Activated CD8-positive, alpha-beta memory T cell treated with anti-CD3 and anti-CD28 coated beads for 1 hour (primary cell): ENCODE measurements at places on chromosomes 7 and 10.

DNA sequence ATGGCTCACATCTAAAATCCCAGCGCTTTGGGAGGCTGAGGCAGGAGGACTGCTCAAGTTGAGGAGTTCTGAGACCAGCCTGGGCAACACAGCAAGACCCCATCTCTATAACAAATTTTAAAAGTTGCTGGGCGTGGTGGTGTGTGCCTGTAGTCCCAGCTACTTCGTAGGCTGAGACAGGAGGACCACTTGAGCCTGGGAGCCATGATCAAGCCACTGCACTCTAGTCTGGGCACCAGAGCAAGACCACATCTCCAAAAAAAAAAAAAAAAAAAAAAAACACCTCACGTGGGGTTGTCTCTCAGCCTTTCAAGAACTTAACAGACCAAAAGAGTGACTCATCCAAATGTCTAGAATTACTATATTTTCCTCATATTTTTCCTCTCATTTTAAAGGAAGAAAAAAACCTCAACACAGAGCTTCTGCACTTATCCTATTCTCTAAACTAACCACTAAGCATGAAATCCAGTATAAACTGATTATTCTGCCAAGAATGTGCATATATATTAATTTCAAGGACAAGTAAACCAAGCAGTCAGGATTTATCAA is 46.3 kb downstream of the CUL2 start:
- DNase-seq, result no peak

GRCh38 chr7:79091661-79092060 is 361.8 kb downstream of the MAGI2 start:
- no peak for DNase-seq

DNA sequence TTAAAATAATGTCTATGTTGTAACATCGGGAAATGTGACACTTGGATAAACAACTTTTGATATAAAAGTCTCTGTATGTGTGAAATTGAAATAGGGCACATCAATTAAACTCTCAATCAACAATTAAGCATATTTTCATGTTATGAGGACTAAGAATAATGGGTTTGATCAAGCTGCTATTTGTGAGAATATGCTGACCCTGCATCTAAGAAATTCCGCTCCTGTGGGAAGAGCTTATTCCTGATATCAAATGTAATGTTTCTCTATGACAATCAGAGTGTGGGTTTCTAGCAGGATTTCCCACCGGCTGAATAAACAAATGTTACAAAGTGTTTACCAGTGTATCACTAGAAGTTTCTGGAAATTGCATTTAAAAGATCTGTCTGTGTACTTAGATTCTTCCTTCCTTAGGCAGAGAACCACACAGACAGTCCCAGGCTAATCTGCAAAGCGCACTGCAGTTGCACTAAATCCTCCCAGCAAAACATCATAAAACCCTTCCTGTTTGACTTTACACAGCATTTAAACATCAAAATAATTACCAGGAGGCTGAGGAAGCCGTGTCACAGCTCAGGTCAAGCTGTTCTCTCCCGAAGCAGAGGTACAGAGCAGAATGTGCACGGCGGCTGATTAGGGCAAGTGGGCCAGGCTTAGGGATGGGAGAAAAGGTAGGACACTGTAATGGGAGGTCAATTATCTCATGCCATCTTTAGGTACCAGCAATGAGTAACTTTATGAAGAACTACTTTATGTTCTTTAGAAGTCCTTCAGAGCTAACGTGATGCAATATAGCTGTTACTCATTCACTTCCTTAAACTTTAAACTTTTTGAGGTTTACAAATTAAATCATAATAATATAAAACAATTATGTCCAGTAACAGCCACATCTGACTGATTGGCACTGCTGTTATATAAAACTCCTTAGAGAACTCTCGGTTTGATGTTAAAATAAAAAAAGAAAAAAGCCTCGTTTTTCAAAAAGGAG is 109.1 kb upstream of the CTTNBP2 start:
- no peak for DNase-seq

GRCh38 chr7:50356212-50356944 is 51.9 kb downstream of the IKZF1 start:
- no peak for DNase-seq

- no peak for DNase-seq
These were observed 9.6 kb downstream of the PKD1L1 start for GRCh38 chr7:47938574-47939165.

- no peak for DNase-seq
These were observed 26.2 kb downstream of the CRPPA start for GRCh38 chr7:16395121-16395520.

DNA sequence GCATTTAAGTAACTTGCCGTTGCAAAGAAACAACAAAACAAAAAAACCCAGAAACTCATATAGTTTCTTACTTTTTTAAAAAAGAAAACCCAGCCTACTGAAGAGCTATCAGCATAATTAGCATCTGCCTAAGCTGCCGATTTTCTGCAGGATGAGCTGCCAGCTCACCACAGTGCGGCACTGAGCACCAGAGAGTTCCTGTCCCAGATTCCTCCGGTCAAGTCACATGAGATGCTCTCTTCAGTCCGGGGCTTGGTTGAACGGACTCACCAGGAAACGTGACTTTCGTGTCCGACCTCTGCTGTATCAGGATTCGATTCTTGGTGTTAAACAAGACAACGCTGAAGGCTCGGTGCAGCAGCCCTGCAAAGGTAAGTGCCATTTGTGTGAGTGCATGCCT is 3.2 kb downstream of the IDI2 start:
- no peak for DNase-seq

DNA sequence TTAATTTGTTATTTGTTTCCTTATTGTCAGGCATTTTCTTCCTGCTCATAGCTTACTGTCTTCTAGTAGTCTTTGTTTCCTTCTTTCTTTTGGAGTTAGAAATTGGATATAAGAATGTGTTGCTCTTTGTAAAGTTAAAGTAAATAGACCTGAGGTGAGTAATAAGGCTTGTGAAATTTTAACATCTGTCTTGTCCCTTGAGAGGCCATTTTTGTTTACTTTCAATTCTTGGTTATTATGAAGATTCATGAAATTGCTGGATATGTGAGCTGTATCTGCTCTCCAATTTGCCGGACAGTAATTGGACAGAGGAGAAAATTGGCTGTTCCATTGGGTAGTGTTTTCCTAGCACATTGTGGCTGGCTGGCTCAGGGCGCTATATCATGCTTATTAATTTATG is 260.7 kb downstream of the EXOC4 start:
- DNase-seq, result no peak

- no peak for DNase-seq
These were observed 137.2 kb downstream of the NOC3L start for GRCh38 chr10:94225589-94225988.

GRCh38 chr7:131890176-131890575 is 333.7 kb upstream of the PODXL start:
- no peak for DNase-seq

GRCh38 chr7:22350466-22351328 is 6.3 kb downstream of the RAPGEF5 start:
- DNase-seq, result no peak

- DNase-seq, result no peak
These were observed at the start of gene FERD3L for GRCh38 chr7:19144661-19145433. FERD3L (minus strand) TSS chr7:19145421; CDS start chr7:19145362, 59 bp downstream.

DNA sequence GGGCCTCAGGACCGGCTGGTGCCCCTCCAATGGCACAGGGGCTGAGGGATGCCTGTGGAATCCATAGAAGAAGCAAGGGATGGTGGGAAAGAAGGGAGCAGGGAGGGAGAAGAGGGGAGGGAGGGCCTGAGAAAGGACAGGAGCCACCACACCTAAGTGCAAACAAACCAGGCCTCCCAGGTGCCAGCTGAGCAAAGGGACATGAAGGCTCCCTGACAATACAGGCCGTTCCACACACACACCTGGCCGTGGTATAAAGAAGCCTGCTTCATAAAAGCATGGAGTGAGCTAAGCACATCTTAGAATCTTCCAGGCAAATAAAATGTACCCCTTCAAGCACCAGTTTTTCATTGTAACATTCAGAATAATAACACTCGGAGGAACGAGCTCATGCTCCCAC is 54.0 kb downstream of the OAT start:
- DNase-seq, result no peak

GRCh38 chr10:91034042-91034441 is 113.2 kb upstream of the ANKRD1 start:
- no peak for DNase-seq

GRCh38 chr7:105829681-105830322 is 46.6 kb downstream of the ATXN7L1 start:
- DNase-seq, result no peak

DNA sequence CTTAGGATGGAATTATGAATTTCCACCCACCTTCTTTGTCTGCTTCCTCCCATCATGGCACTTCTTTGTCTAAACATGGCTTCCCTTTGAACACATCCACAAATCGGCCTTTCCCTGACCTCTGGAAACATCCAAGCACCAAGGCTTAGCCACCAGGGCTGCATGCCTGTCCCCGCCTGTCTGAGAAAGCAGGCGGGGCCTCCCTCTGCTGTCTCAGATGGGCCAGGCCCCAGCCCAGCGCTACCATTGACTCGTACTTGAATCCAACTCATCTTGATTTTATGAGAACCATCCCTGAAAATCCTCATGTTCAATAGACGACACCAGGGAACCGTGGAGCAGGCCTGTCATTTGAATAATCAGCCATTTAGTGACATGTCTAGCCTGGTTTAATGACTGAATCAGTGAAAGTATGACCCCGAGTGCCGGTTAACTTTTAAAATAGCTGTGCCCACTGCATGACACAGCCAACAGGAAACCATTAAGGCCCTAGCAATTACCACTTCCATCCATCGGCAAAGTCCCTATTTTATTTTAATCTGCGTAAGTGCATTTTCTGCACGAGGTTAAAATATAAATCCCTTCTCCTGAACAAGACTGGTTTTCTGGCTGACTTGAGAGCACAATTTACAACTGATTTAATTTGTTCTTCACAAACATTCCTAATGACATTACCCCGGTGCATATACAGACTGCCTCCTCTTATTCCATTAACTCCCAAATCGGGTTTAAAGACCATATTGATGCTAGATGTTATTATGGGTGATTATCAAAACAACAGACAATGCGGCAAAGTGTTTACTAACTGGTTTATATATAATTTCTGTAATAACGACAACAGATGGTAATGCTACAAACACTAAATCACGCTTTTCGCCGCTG is 194.7 kb downstream of the BUB3 start:
- no peak for DNase-seq

GRCh38 chr10:34022195-34022594 is 687.7 kb upstream of the NRP1 start:
- no peak for DNase-seq

DNA sequence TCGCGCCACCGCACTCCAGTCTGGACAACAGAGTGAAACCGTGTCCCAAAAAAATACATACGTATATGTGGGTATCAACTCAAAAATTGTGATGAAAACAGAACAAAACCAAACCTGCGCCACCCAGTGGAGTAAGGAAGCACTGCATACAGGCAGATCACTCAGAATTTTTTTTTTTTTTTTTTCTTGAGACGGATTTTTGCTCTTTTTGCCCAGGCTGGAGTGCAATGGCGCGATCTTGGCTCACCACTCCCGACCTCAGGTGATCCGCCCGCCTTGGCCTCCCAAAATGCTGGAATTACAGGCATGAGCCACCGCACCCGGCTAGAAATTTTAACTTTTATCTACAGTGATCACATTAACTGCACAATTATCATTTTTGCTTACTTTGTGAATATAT is 9.1 kb upstream of the TMEM236 start:
- DNase-seq, result peak; percentile 10

- DNase-seq, result no peak
These were observed 113.0 kb downstream of the SEC23IP start for GRCh38 chr10:120005207-120006201.

DNA sequence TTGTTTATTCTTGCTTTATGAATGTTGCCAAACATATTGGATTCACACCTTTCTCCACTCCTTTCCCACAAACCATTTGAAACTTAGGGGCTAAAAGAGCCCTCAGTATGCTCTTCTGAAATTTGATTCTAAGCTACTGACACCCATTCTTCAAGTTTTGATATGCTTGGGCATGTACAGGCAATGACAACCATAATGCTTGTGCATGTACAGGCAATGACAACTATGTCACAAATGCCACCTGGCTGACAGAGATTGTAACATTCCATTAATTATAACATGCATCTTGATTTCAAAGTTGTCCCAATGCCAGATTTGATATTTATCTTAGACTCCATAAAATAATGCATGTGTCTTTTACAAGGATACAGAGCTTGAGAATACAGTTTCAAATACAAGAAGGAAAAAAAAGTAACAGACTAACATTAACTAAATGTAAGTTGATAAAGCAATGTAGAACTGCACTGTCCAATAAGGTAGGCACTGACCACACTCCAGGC is 17.5 kb upstream of the CDK1 start:
- no peak for DNase-seq

DNA sequence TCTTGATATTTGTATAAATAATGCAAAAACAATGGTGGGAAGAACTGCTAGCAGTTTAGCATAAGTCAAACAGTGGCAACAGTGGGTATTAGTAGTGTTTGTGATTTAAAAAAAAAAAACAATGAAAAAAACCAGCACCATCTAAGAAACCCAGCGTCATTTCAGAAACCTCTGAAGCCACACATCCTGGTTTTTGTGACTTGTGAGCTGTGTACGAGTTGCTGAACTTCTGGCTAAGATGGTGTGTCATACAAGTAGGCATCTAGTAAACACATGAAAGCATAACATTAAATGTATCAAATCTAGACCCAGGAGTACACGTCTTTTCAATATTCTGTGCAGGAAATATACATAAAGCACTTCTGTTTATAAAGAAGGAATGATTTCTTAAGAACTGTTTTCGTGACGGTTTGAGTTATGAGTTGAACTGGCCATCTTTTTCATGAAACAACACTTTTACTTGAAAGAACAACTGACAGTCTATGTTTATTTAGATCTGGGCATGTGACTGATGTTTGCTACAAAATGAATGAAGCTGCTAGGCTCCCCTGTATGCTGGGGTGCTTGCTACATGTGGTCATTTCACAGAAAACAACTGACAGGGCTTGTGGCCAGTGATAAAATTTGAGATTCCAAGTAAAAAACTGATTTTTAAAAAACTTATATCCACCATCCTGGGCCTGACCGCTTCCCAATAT is 143.5 kb downstream of the PIP4K2A start:
- no peak for DNase-seq

DNA sequence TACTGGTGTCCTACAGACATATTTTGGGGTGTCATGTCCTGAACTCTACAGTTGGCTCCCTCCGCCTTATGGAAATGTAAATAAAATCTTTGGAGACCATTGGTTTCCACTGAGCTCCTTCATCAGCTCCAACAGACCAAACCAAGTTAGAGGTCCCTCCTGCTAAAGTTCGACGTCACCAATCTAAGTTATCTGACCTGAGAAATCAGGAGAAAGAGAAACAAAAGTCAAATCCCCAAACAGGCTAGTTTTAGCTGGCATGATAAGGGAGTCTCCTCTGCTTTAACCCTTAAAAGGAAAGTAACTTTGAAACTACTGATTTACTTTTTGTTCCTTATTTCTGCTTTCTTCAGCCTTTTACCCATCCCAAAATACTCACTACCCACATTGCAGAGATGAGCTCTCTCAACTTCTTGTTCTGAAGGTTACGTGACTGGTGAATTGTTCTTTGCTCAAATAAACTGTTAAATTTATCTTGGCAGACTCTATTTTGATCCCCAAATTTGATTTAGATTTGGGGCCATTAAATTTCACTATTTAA is 39.9 kb downstream of the AVL9 start:
- no peak for DNase-seq
